ENCODE measurements at places on chromosomes 2 and 18.

DNA sequence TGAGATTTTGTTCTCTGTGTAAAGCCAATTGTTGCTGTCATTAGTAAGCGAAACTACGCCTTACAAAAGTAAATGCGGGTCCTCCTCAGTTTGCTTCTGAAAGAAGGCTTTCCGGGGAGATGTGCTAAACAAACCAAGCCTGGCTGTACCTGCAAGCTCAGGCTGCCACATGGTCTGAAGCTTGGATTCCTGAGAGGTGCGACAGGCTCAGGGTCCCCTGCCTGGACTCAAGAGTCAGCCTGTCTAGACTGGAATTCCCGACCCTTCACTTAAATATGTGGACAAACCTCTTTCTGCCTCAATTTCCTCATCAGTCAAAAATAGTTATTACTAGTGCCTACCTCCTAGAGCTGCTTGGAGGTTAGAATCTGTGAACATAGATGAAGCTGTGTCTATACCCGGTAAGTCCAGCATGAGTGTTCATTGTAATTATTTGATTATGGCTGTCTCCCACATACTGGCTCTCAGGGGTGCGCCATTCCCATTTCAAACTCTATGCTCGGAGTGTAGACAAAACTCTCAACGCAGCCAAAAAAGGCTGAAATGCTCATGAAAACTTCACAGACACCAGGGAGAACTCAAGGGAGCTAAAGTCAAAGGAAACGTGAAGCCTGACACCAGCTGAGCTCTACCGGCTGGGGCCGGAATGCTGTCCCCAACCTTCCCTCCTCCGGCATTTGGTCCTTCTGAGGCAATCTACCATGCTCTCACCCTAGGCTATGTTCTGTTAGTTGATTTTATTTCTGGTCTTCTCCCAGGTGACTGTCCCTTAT lies 31.4 kb downstream of the SOWAHC start:
- DNase-seq = no peak

- DNase-seq = no peak
Measured at GRCh38 chr2:207129821-207130220, 35.9 kb downstream of the KLF7 start.

DNA sequence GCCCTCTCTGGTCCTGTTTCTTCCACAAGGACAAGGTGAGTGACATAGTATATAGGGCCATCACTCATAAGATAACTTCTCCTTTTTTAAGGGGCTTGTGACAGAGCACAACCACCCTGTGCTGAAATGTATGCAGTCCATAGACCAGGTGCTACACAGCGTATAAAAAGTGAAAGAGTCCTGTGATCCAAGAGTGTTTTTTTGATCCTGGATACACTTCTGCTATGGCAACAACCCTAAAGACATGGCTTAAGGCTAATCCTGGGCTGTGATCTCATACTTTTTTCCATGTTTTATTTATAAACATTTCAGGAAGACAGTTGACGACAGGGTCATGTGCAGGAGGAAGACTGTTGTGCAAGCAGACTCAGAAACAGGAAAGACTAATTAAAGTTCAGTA lies 400.5 kb upstream of the TCF4 start:
- DNase-seq = no peak

DNA sequence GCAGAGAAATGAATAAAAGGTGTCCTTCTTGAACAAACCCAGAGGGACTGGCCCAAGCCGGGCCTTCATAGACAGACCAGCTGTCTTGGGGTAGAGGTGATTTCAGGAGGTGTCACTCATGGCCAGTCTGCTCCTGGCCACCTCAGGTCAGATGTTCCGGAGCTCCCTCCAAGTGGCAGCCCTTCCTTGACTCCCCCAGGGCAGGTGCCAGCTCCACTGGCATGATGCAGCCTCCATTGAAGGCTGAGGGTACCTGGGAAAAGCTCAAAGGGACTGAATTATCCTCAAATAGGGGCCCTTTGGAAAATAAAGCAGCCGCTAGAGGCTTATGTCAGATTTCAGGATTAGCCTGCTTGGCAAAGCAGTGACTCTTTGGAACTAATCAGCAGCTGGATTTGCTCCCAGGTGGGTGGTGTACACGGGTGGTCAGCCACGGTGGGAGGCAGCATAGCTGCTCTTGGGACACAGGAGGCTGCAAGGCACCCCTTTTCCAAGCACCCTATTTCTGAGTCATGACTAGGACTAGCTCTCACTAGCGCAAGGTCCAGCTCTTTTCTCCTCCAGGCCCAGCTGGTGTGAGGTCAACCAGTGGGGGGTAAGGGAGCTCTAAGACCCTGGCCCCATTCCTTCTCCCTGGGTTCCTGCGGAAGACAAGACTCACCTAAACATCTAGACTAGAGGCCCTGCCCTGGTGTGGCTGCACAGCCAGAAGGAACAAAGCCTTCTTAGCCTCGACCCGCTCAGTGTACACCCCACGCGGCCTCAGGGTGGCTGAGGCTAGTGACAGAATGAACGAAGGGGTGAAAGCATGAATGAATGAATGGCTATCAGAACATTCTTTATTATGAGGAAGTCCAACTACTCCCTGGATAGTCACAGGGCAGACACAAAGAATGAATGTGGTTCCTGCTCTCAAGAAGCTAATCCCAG lies 29.3 kb downstream of the HS1BP3 start:
- no peak for DNase-seq

DNA sequence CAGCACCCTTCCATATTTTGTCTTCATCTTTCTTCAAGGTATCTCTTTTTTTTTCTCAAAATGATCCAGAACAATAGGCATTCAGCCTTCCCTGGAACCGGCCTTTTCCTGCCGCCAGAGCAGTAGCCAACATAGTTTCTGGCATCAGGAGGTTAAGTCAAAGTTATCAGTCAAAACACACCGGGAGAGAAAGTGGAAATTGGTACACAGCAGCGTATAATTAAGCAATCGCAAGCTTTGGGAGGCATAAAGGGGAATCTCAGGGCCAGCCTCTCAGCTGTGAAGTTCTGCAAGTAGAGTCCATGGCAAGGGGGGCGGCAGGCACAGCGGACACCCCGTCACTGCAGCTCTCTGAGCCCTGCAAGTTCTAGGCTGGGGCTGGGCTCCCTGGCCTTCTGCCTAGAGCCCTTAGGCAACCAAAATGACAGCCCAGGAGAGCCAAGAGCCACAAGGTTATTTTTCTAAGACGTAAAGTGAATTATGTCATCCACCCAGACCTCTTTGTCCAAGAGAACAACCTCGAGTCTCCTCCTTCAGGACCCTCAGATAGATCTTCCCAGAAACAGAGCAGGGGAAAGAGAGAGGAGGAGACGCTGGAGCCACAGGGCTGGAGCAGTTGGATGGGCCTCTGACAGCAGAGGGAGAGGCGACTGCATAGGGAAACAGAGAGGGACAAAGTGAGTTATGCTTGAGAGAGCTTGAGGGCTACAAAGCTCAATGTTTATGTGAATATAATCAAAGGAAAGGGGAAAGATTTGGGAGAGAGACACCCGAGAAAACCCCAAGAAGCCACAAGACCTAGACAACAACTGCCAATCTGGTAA lies 114.7 kb downstream of the BCL2L11 start:
- DNase-seq = no peak

GRCh38 chr2:120628248-120628647 lies 107.4 kb upstream of the GLI2 start:
- DNase-seq = no peak

GRCh38 chr2:179909845-179910734 lies 48.7 kb upstream of the ZNF385B start:
- DNase-seq = no peak

- no peak for DNase-seq
Measured at GRCh38 chr2:98459496-98460175, 15.0 kb downstream of the INPP4A start.

DNA sequence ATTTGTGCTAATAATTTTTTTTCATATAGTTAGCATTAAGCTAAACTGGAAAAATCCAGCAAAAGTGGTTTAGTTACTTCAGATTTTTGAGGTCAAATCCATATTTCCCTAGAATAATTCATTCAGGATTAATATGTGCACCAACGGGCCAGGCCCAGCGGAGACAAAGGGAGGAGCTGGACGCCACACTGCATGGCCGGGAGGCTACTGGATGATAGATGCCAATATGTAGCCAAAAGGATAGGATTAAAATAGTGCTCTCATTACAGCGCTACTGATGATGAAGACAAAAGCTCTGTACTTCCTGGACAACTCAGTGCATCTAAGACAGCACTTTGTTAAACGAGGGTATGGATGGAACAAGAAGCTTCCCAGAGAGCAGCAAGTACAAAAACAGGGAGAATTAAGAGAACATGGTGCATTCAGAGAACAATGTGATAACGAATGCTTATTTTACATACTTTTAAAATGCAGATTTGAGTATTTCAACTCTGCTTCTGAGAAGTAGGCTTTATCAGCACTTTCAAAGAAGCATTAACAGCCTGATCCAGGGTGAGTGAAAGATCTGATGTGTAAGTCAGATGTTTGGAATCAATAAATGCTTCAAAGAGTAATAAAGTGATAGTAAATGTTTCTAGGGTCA lies 39.8 kb downstream of the PPP4R1 start:
- no peak for DNase-seq
